WTC11 (cell line): ENCODE measurements at places on chromosomes 12 and 14. TPM values are rescaled to one million over a fixed set of nuclear protein-coding genes. Genes with fewer than 3 reads are reported as not detected.

- no peaks in the 10 kb centered on the region for H3K27me3 ChIP-seq
- peak overlapping the region; percentile 5; the same call in 1 of the 2 replicates for H3K27ac ChIP-seq
- no peak overlapping the region for H3K4me3 ChIP-seq
- H3K36me3 ChIP-seq: no peaks in the 10 kb centered on the region
- DNase-seq: no peak
- H3K4me1 ChIP-seq: no peaks in the 10 kb centered on the region
Observed at GRCh38 chr12:95343461-95344230, 126.0 kb downstream of the VEZT start.

DNA sequence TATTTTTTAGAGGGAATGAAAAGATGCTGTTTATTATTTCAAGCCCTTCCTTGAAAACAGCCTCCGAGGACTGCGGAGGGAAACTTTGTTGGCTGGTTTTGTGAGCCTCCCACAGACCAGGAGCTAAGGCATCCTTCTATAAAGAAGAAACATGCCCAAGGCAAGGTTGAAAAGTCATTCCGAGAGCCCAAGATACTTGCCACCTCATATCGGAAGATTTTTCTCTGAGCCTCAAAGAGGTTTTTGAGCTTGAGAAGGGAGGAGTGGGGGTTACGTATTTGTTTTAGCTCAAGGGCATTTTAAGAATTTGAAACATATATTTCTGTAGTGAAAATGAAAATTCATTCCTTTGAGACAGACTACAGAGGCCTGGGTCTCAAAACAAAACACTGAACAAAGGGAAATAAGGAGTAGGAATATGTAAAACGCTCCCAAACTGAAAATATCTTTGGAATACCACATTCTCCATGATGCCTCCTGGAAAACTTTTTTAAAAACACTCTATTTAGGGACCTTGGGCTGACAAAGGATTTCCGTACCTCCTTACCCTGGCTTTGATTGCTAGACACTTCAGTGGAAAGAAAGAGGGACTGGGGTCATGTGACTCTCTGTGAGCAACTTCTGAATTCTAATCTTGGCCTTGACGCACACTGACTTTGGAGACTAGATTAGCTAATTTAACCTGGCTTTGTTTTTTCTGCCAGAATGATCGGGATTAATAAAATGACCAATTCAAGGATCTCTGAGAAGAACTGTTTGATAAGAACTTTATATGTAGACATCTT, 180.9 kb downstream of the SRGAP1 start:
- H3K4me1 ChIP-seq: peaks cover 13% of the 10 kb centered on the region
- H3K27me3 ChIP-seq: no peaks in the 10 kb centered on the region
- H3K36me3 ChIP-seq: no peaks in the 10 kb centered on the region
- DNase-seq: no peak

GRCh38 chr14:101072945-101073597, 169.5 kb upstream of the RTL1 start:
- H3K27me3 ChIP-seq: peaks cover 9% of the 10 kb centered on the region; the same call in 1 of the 2 replicates
- H3K36me3 ChIP-seq: peaks cover 6% of the 10 kb centered on the region
- H3K27ac ChIP-seq: no peak overlapping the region
- peak; percentile 68 for DNase-seq
- no peak overlapping the region for H3K4me3 ChIP-seq

- peak; percentile 60 for DNase-seq
- peaks cover 8% of the 10 kb centered on the region for H3K4me1 ChIP-seq
- no peaks in the 10 kb centered on the region for H3K36me3 ChIP-seq
- peak overlapping the region; percentile 75 for H3K27ac ChIP-seq
- no peaks in the 10 kb centered on the region for H3K27me3 ChIP-seq
- no peak overlapping the region for H3K4me3 ChIP-seq
Observed at GRCh38 chr12:64273527-64274403, 51.7 kb upstream of the KICS2 start.

The TMEM121 gene
- total RNA-seq: 0.81 to 1.9 TPM (median 1.5 TPM) in 3 replicates

The EML1 gene
- total RNA-seq: 10.9 to 16.1 TPM (median 11.4 TPM) in 3 replicates

The RNASE4 gene
- 1.0 to 2.8 TPM (median 2.4 TPM) in 3 replicates for total RNA-seq
